ENCODE measurements at places on chromosomes 7 and 10.

DNA sequence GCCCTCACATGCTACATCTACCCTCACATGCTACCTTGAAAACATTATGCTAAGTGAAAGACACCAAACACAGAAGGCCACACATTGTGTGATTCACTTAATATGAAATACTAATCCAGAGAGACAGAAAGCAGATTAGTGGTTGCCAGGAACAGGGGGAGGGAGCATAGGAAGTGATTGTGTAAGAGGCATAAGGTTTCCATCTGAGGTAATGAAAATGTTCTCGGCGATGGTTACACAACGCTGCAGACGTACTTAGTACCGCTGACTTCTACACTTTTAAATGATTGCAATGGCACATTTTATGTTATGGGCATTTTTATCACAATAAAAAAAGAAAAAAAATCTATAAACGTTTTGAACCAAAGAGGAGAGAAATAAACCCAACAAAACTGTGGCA is 742.3 kb downstream of the TYW1 start:
- DNase-seq = no peak

DNA sequence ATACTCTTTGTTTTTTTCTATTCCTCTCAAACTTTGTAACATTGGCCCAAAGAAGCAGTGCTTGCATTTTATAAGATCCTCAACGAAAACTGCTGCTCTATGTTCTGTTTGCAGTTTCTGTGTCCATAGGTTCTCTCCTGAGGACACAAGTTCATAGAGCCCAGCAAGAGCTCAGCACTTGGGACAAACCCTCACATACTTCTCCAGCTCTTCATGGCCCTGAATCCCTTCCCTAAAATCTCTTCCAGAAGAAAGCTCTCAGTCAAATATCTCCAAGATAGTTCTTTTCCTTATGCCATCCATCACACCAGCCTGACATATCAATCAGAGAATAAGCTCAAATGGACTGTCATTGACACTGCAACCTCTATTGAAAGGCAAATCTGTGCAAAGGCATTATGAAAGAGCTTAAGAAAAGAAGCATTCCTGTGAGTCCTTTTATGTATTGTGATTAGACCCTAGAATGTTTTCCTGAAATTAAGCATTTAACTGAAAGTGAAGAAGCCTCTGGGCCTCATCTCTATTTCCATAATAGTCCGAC is 405.5 kb downstream of the ANKRD7 start:
- DNase-seq = no peak

- no peak for DNase-seq
These were observed 44.5 kb upstream of the SPOCK2 start for GRCh38 chr10:72132854-72133253.

DNA sequence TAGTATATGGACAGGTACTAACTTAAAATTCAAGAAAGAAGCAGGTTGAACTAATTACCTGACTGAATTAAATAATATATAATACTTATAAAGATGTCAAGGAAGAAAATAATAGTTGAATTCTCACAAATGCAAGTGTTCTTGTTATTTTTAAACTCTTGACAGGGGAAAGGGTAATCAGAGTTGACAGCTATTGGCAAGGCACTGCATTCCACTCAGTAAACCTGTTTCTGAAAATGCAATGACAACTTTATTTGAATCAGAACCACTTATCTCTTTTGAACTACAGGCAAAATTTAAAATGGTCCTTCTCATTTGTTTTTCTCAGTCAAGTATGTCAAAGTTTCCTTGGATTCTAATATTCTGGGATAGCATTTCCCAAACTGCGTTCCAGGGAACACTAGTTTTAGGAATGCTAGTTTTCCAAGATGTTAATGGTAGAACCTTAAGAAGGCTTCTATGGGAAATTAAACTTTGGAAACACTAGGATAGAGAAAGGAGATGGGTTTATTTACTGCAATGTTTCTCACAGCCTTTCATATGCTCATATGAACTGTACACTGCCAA is 103.7 kb upstream of the LRRN3 start:
- no peak for DNase-seq

- DNase-seq = no peak
These were observed 34.6 kb upstream of the HSPA12A start for GRCh38 chr10:116777006-116777405.

DNA sequence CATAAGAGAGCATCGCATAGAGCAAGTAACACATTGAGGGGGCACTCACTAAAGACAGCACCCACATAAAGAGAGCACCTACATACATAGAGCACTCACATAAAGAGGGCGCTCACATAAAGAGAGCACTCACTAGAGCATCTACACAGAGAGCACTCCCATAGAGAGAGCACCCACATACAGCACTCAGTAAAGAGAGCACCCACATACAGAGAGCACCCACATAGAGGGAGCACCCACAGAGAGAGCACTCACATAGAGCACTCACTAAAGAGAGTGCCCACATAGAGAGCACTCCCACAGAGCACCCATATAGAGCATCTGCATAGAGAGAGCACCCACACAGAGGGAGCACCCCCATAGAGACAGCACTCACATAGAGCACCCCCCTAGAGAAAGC is 47.8 kb downstream of the INSIG1 start:
- no peak for DNase-seq
